ENCODE measurements at places on chromosomes 1 and 21. TPM values are rescaled to one million over a fixed set of nuclear protein-coding genes. Genes with fewer than 3 reads are reported as not detected.
A peak's percentile ranks its signal among the peaks of the same experiment; 100 is the strongest.

GRCh38 chr21:28518630-28519029 is 474.0 kb downstream of the LTN1 start:
- H3K27me3 ChIP-seq = no peaks in the 10 kb centered on the region
- no peak overlapping the region for H3K4me3 ChIP-seq
- no peaks in the 10 kb centered on the region for H3K36me3 ChIP-seq
- no peak for DNase-seq
- H3K4me1 ChIP-seq = no peaks in the 10 kb centered on the region
- no peak overlapping the region for H3K27ac ChIP-seq

DNA sequence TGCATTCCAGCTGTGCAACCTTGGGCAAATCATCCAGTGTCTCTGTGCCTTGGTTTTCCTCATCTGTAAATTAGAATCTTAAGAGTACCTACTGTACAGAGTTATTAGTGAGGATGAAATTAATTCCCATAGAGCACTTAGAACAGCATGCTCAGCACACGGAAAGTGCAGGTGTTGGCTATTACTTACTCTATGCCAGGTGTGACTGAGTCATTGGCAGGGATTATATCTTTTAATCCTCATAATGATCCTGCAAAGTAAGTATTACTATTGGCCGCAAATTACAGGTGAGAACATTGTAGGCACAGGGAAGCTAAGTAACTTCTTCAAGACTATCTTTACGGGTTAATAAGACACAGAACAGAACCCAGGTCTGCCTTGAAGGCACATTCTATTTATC is 6.3 kb upstream of the UBE2U start:
- H3K4me3 ChIP-seq = no peak overlapping the region
- H3K27me3 ChIP-seq = peaks cover 5% of the 10 kb centered on the region
- H3K36me3 ChIP-seq = no peaks in the 10 kb centered on the region
- no peak overlapping the region for H3K27ac ChIP-seq

DNA sequence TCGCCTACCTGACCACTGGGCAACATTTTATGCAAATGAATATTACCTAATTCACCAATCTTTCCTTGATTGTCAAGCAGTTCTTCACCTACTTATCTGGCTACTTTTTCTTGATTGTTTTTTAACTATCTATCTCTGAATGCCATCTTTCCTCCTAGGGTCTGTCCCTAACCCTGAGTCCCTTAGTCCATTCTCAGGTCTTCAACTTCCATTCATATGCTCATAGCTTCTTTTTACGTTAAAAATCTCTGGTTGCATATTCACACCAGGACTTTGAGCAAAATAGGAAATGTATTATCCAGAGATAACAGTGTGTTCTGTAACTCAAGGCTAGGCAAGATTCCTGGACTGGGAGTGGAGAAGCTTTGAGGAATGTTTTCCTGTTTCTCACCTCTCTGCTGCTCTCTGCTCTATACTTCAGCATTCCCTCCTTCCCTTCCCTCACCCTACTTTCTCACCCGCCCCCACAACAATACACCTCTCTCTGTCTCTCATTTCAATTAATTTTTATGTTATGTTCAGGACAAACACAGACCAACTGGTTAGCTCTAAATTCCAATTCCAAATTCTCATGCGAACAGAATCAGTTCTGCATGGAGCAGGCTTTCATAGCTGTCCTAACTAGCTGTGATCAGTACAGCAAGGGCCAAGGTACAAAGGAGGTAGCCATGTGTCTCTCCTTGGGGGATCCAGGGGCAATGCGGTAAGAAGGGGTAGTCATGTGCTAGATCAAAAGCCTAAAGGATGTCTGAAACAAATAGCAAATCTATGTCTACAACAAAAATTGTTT is 278.4 kb downstream of the USH2A start:
- no peak overlapping the region for H3K27ac ChIP-seq
- no peak for DNase-seq
- no peaks in the 10 kb centered on the region for H3K27me3 ChIP-seq
- H3K4me1 ChIP-seq = no peaks in the 10 kb centered on the region
- H3K36me3 ChIP-seq = no peaks in the 10 kb centered on the region

AKR7A3 gene
- total RNA-seq = 1.2 TPM

GRCh38 chr1:236181059-236181458 is 38.7 kb downstream of the GPR137B start:
- no peaks in the 10 kb centered on the region for H3K36me3 ChIP-seq
- H3K4me3 ChIP-seq = no peak overlapping the region
- H3K27me3 ChIP-seq = peaks cover 39% of the 10 kb centered on the region
- no peaks in the 10 kb centered on the region for H3K4me1 ChIP-seq

GRCh38 chr1:30012455-30013440 is 710.6 kb downstream of the MATN1 start:
- no peak overlapping the region for H3K27ac ChIP-seq
- H3K27me3 ChIP-seq = no peaks in the 10 kb centered on the region
- DNase-seq = no peak
- H3K4me3 ChIP-seq = no peak overlapping the region

- peak; percentile 17 for DNase-seq
- no peak overlapping the region for H3K4me3 ChIP-seq
- H3K27ac ChIP-seq = no peak overlapping the region
- H3K4me1 ChIP-seq = no peaks in the 10 kb centered on the region
- H3K36me3 ChIP-seq = no peaks in the 10 kb centered on the region
- H3K27me3 ChIP-seq = no peaks in the 10 kb centered on the region
Observed at GRCh38 chr1:113868387-113869083, 3.0 kb downstream of the PTPN22 start.

ADGRL4 gene
- not detected for total RNA-seq

HMGN1 gene
- total RNA-seq = 524 TPM

GRCh38 chr1:82697965-82698364 is 897.2 kb downstream of the ADGRL2 start:
- H3K4me1 ChIP-seq = no peaks in the 10 kb centered on the region
- H3K27ac ChIP-seq = no peak overlapping the region
- no peak for DNase-seq
- H3K27me3 ChIP-seq = no peaks in the 10 kb centered on the region
- no peak overlapping the region for H3K4me3 ChIP-seq
- H3K36me3 ChIP-seq = no peaks in the 10 kb centered on the region

DNA sequence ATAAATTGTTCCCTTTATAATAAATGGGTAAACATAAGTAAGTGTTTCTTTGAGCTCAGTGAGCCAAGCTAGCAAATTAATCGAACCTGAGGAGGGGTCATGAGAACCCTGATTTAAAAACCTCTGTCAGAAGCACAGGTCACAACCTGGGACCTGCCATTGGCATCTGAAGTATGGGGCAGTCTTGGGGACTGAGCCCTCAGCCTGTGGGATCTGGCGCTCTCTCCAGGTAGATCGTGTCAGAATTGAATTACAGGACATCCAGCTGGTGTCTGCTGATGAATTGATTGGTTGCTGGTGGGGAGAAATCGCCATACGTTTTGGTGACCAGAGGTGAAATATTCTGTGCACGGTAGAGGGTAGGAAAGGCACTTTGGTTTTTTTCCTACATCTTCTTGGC is 17.5 kb downstream of the UCK2 start:
- H3K36me3 ChIP-seq = peaks cover 16% of the 10 kb centered on the region
- no peak overlapping the region for H3K4me3 ChIP-seq
- H3K4me1 ChIP-seq = peaks cover 28% of the 10 kb centered on the region
- no peaks in the 10 kb centered on the region for H3K27me3 ChIP-seq
- H3K27ac ChIP-seq = no peak overlapping the region

OXCT2 gene
- total RNA-seq = 0.31 TPM

- peak within 1 kb of the TSS; percentile 86 for H3K4me3 ChIP-seq
- no peaks in the 10 kb centered on the region for H3K27me3 ChIP-seq
- DNase-seq = peak; percentile 96
Observed at GRCh38 chr1:222618001-222618879, at the start of gene MIA3. TSS of gene MIA3 (plus strand) at chr1:222618097. CDS start at chr1:222618111, 14 bp downstream.

All from K562 (cell line).